ENCODE measurements at places on chromosomes 4 and X.

DNA sequence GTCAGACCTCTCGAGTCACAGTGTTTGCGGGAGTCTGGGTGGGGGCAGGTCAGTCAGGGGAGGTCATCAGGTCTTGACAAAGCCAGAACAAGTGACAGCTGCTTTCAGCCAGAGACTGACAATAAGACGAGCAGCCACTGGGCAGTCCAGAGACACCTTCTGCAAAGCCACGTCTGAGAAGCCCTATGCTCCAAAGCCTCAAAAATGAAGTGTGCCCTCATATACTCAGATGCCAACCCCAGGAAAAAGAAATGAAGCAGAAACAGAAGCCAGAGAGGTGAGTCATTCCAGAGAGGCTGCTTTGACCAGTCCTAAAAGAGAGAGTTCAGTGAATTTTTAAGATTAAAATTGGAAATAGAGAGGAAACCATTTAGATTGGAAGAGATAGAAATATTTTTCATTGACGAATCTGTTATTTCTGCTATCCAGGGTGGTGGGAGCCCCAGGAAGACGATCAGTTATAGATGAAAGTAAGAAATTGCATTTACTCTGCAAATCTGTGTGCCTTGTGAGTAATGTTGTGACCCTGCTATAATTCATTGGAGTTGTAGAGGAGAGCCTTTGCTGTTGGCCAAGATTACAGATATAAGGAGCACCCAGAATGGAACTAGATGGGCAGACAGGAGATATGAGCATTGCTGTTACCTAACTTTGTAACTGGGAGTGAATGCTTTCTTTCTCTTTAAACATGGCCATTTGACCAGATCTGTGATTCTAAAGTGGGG, 77.9 kb downstream of the LRRC66 start:
- no peak for DNase-seq

DNA sequence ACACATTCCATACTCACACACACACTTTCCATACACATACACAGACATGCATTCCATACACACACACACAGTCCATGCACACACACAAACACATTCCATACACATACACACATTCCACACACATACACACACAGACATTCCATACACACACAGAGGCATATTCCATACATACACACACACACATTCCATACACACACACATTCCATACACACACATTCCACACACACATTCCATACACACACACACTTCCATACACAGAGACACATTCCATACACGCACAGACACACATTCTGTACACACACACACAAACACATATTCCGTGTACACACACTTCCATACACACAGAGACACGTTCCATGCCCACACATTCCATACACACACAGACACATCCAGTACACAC, 14.8 kb downstream of the LINC00632 start:
- DNase-seq: no peak

GRCh38 chr4:29131304-29131703, 1588.9 kb upstream of the PCDH7 start:
- DNase-seq: no peak

GRCh38 chr4:11423465-11423864, 5.2 kb downstream of the HS3ST1 start:
- no peak for DNase-seq

DNA sequence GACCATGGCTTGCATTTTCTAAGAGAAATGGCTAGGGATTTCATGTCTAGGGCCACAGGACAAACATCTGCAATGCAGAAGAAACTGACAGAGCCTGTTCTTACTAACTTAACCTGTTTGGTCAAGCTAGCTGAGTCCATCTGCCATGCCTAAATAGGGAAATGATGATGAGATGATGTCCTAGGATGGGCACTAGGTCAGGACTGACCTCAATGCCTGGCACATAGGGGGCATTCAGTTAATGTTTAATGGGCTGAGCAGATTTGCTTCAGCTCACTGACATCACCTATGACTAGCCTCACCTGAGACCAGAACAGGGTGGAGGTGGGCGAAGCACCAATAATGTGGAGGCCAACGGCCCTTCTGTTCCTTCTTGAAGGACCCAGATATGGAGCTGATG, 174.2 kb upstream of the SCML1 start:
- DNase-seq: no peak

DNA sequence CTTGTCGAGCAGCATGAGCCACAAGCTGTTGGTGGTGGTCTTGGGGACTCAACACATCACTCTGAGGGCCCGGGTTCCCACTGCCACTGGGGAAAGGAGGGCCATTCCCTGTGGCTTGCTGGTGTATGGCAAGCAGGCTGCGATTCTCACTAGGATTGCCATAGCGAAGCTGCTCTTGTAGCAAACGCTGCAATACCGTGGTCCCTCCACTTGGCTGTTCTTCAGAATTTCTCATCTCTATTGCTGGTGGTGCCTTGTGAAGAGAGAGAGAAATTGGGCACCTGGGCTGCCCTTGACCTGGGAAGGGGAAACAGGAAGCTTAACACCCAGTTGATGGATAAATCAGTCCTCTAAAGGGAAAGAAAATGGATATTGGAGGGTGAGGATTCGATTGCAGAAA, 17.7 kb downstream of the AMOT start:
- no peak for DNase-seq

GRCh38 chrX:63920875-63921274, 135.9 kb upstream of the ARHGEF9 start:
- no peak for DNase-seq

DNA sequence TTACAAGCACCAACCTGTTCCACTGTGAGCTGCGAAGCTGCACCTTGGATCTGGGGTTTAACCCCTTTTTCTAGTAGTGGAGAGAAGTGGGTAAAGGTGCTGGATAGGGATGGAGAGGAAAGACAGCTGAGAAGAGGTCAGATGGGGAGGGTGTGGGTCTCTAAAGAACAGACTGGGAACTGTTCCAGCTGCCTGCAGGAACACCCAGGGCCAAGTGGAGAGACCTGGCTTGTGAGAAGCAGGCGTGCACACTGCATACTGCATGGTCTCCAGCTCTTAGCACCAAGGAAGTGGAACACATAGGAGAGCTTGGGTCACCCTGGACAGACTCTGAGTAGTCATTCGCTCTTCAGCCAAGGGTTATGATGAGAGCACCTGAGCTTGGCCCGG, 16.1 kb downstream of the BCOR start:
- DNase-seq: no peak

DNA sequence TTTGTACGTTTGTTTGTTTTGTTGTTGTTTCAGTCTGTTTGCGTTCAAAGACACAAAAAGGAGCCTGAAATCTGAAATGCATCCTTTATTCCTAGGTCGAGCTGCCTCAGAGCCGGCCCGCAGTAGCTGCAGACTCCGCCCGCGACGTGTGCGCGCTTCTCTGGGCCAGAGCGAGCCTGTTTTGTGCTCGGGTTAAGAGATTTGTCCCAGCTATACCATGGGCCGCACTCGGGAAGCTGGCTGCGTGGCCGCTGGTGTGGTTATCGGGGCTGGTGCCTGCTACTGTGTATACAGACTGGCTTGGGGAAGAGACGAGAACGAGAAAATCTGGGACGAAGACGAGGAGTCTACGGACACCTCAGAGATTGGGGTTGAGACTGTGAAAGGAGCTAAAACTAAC, 2.4 kb downstream of the ARMCX1 start:
- DNase-seq: no peak

- DNase-seq: no peak
These were observed 16.1 kb upstream of the HPF1 start for GRCh38 chr4:169773889-169774288.

GRCh38 chr4:1982124-1983052, 26.4 kb downstream of the NELFA start:
- no peak for DNase-seq

GRCh38 chr4:186037692-186038658, 31.0 kb upstream of the TLR3 start:
- DNase-seq: no peak

- no peak for DNase-seq
These were observed 229.4 kb upstream of the GATB start for GRCh38 chr4:151990201-151990600.

DNA sequence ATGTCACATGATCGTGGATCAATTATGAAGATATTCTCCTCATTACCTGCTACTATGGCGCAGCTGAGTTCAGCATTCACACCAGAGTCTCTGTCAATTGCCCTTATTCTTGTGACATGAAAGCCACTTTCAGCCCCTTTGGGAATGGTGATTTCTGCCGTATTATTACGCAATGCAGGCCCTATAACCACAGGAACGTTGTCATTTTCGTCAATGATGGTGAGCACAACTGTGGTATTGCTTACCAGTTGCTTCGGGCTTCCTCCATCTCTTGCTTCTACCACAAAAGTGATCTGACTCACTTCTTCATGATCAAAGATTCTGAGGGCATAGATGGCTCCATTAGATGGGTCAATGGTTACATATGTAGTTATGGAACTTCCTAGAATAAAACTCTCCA, 2.1 kb downstream of the PCDH18 start:
- no peak for DNase-seq

GRCh38 chrX:15718283-15718970, 19.6 kb upstream of the CA5B start:
- no peak for DNase-seq

DNA sequence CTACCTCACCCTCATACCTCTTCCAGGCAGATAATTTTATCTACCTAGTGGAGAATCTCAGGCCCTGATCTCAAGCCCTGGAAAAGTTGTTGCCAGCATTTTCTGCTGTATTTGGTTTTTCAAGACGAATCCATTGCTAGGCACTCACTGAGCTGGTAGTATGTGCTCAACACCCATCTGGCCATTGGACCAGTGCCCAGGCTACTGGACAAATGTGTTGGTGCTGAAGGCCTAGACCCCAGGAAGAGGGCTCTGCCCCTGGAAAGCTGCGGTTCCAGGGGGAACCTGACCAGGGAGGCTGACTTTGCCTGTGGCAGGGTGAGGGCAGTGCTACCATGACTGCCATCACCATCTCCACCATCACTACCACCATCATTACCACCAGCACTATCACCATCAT, 72.4 kb downstream of the PSAPL1 start:
- no peak for DNase-seq

- DNase-seq: no peak
These were observed 13.5 kb downstream of the EFNB1 start for GRCh38 chrX:68842351-68842750.

DNA sequence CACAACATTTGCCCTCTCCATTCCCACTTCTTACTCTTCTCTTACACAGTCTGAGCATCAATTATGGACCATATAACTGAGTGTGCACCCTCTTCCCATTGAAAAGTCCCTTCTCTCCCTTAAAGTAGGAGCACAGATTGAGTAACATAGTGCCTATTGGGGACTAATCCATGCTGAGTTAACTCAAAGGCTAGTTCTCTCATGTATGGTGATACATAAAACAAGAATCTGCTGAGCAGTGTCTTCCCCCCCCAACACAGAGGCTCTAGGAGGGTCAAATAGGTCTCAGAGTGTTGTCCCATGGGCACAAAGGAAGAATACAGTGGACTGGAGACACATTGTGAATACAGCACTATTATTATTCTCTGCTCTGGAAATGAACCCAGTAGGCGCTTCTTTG, 274.6 kb upstream of the BOD1L1 start:
- no peak for DNase-seq

DNA sequence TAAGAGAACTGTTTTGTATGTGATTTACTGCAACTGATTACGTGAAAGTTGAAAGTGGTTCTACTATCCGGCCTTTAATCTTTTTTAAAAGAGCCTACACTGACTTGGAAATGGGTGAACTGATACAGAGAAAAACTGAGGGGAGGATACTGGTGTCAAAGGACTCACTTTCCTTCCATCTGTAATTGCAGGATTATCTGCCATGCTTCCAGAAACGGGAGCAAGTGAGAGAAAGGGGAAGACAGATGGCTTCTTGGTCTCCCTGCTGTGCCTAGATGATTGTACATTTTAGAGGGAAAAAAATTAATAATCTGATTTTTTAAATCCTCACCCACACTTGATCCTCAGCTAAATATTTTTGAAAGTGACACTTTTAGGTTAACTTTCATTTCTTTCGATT, 88.3 kb upstream of the GRID2 start:
- no peak for DNase-seq

GRCh38 chrX:120365320-120365719, 3.4 kb downstream of the ATP1B4 start:
- DNase-seq: peak; percentile 4

GRCh38 chr4:77358315-77358928, 201.4 kb downstream of the CCNG2 start:
- DNase-seq: no peak

DNA sequence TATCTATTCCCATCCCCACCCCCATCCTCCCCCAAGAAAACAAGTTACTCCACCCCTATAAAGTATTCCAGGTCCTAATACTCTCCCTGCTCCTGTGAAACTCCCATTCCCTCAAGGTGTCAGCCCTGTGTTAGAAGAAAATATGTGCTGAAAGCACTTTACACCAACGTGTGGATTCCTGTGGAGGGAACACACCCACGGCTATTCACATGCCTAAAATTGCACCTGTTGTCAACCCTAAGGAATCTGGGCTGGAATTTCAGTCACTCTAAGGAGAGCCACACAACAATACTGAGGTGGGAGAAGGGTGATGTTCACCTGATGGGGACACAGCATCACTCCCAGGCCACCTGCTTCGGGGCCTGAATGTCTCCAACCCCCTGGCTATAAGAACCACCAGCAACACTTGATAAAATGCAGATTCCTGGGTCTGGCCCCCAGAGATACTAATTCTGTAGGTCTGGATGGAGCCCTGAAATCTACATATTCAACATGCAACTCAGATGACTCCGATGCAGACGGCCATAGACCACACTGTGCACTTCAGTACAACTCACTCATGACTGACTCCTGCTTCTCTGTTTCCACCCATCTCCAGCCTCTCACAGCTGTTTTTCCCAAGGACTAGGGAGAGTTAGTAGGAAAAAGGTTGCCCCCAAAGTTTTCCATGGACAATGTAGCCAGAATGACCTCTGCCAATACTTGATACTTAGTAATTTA, 15.8 kb downstream of the SCD5 start:
- DNase-seq: no peak

DNA sequence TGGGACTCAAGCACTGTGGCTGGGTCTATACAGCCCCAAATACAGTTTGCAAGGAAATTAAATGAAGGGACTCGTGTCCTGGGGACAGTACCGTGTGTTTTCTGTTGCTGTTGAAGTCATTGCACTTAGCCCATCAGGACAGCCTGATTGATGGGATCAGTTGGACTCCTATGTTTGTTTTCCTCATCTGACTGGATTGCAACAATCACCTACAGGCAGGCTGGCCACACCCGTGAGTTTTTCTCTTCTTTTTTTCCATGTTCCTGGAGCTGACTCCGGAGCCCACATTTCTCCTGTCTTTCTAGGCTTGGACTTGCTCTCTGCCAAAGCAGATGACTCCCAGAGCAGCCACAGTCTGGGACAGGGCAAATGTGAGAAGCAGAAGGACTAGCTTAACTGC, 38.1 kb downstream of the RTL9 start:
- no peak for DNase-seq
